ENCODE measurements at places on chromosomes 3 and 15.

DNA sequence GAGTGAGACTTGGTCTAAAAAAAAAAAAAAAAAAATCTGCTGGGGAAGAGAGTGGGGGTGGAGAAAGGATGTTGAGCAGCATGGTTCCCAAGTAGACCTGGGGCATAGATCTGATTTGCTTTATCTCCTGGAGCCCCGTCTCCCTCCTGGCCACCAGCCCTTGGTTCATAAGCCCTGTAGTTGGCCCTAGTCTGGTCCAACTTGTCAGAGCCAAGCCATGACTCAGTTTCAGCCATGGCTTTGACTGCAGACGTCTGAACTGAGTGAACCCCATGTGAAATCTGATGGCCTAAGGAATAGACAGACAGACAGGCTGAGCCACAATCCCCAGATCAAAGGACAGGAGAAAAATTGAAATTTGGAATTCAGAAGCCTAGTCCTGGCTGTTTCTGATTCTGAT is 2.0 kb upstream of the CILP start:
- DNase-seq, result no peak

DNA sequence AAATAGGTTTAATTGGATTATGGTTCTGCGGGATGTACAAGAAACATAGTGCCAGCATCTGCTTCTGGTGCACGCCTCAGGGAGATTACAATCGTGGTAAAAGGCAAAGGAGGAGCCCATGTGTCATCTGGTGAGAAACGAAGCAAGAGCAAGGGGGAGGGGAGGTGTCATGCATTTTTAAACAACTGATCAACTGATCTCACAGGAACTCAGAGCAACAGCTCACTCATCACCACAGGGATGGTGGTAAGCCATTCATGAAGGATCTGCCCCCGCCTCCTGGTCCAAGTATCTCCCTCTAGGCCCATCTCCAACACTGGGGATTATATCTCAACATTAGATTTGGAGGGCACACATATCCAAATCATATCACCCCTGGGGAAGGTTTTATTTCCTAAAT is 42.1 kb upstream of the FGF7 start:
- no peak for DNase-seq

GRCh38 chr3:45105855-45106671 is 40.1 kb downstream of the CDCP1 start:
- DNase-seq, result peak; percentile 22

GRCh38 chr3:141708367-141708766 is 29.7 kb upstream of the RNF7 start:
- DNase-seq, result no peak

DNA sequence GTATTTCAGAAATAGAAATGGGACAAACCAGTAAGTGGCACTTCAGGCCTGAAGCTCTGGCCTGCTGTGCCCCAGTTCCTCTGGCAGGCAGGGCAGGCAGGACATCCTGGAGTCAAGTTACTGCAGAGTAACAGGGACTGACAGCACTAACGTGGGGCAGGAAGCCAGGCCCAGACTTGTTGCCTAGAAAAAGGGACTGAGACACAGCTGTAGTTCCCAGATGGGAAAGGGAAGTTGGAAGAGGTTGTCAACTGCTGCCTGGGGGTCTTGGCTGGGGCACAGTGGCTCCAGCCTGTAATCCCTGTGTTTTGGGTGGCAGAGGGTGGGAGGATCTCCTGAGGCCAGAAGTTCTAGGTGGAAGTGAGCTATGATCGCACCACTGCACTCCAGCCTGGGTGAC is 171.9 kb downstream of the FMN1 start:
- no peak for DNase-seq

Measured in CD4-positive, alpha-beta T cell treated with Interferon alpha-2 for 1 hour (primary cell).